ENCODE measurements at places on chromosomes 13 and 19.

GRCh38 chr13:112648101-112648500, 41.7 kb upstream of the ATP11A start:
- no peak for DNase-seq

DNA sequence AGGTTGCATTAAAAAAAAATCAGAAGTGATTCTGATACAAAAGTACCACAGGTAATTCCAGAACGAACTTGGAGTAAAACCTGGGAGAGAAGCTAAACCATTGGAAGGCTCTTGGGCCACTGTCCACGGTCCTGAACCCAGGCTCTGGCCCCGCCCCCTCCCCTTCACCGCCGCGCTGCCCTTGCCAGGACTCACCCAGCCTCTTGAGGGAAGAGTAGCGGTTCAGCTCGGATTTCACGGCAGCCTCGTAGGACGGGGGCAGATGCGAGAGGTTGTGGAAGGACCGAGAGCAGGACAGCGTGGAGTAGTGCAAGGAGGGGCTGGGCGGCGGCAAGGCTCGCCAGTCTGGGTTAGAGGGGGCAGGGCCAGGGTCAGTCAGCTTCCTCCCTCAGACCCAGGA, 5.7 kb downstream of the SHISA7 start:
- no peak for DNase-seq

DNA sequence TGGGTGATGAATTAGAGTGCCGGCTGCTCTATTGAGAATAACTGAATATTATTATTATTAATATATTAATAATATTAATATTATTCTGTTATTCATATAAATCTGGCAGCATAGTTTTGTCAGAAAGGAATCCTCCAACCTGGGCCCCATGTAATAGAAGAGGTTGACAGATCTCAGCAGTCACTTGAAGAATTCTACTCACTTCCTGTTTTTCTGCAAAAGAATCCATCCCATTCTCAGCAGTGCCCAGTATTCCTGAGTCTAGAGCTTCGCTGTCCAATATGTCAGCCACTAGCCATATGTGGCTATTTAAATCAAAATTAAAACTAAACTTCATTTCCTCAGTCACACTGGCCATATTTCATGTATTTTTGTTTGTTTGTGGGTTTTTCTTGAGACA, 72.4 kb upstream of the USPL1 start:
- no peak for DNase-seq

GRCh38 chr13:106540613-106541012, 5.2 kb upstream of the EFNB2 start:
- DNase-seq, result no peak

DNA sequence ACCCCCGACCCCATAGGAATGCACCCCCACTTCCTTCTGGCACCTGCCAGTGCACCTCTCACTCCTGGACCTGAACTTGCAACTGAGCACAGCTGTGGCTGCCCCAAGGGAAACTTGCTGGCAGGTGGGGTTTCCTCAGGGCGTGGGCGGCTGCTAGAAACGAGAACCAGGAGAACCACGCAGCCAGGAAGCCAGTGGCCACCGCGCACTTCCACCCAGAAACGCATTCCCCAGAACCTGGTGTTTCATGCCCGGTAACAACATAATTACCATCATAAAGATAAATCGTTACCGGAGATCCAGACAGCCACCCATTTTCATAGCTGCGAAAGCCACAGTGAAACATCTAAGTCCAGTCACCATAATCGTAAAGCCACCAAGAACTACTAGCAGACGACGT, 75.2 kb upstream of the C13orf46 start:
- DNase-seq, result no peak

- no peak for DNase-seq
These were observed 613.2 kb upstream of the KLF12 start for GRCh38 chr13:74747186-74747955.

- DNase-seq, result no peak
These were observed 32.5 kb downstream of the SPTBN4 start for GRCh38 chr19:40499320-40499719.

DNA sequence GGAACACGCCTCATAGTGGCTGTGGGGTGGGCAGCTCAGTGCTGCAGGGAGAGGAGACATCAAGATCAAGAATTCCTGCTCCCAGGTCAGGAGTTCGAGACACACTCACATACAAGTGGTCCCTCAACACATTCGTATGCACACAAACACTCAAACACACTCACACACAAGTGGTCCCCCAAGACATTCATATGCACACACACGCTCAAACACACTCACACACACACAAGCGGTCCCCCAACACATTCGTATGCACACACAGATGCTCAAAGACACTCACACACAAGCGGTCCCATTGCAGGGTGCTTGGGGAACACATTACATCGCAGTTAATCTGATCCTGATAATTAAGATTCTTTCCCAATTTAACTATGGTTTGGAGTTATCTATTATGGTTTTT, 28.2 kb downstream of the FCGBP start:
- DNase-seq, result no peak

DNA sequence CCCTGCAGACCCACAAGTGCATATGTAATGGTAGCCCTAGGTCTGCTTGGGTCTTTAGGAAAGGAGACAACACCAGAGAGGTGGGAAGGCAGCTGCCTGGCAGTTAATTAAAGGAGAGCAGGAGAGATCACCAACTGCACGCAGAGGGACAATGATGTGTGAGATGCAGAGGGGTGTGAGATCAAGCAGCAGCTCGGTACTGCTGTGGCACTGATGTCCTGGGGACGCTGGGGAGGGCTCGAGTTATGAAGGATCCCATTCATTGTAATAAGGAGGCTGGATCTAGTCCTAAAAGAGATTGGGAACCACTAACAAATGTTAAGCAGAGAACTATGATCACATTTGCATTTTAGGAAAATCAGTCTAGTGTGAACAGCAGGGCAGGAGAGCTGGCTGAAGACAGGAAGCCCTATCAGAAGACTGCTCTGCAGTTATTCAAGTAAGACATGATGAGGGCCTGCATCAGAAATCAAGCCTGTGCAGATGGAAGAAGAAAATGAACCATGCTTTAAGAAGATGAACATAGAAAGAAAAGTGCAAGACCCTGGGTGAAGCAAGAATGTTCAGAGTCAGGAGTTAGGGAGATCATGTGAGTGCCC, 80.4 kb downstream of the DLEU7 start:
- no peak for DNase-seq

DNA sequence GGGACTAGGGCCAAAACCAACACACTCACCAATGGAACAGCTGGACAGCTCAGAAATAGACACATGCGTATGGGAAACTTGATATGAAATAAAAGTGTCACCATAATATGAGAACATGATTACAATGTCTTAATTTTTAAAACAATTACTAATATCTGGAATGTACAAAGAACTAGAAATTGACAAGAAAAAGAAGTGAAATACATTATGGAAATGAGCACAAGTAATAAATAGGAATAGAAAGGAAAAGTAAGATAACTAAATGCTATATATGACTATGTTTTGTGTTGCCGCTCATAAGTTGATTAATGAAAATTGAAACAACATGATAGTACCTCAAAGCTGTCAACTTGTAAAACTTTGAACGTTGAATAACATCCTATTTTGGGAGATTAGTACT, 801.1 kb downstream of the SLITRK5 start:
- no peak for DNase-seq

- no peak for DNase-seq
These were observed 1.4 kb downstream of the PSMD8 start for GRCh38 chr19:38375748-38376147.

DNA sequence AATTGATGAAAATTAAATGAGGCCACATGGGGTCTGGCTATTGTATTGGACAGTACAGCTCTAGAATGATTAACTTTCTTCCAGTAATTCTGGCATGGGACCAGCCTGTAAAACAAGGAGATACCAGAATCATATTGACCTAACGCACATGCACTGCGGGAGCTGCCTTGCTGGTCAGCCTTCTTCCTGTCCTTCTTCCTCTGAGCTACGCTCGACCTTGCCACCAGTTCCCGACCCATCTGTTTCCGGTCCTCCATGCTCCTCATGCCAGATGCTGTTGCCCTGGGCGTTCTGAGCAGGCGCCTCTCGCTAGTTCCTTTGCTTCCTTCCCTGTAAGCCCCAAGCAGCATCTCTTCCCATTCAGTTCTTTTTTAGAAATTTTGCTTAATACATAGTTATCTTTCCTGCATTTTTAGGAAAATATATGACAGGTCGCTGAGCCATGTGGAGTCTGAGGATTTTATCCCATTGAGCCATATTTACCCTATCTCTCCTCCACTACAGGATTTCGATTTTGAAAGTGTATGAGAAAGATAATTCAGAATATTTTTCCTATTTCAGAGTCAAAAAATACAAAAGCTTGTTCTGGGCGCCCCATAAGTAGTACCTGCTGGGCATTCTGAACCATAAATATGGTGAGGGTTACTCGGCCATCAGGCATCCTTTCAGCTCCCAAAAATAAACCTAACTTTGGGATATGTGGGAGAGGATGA, 38.6 kb downstream of the TNFRSF19 start:
- no peak for DNase-seq

DNA sequence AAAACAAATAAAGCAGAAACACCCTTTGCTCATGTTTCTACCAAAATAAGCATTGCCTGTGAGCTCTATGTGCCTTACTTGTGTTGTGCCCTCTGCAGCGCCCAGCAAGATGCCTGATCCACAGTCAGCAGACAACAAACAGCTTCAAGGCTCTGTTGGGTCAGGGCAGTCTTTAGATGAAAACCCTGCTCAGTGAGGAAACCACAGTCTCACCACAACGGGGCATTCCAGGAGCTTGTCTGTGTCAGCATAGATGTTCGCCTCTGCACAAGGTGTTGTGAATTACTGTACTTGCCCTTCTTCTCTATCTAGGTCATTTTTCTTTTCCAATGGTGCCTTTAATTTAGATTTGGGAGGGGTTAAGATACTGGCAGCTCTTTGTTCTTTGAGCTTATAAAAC, 251.9 kb downstream of the COL4A1 start:
- DNase-seq, result no peak

DNA sequence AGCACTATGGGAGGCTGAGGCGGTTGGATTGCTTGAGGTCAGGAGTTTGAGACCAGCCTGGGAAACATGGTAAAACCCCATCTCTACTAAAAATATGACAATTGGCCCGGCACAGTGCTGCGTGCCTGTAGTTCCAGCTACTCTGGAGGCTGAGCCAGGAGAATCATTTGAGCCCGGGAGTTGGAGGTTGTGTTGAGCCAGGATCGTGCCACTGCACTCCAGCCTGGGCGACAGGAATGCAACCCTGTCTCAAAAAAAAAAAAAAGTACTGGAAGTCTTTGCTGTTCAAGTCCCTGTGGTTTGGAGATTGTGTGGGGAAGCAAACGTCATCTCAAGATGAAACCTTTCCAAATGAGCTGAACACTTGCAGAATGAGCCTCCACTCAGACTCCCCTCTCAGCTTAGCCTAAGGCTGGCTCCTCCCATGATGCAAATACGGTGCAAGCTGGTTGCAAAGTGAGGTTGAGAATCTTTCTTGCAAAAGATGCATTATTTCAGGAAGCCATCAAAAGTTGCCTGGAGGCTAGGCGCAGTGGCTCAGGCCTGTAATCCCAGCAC, 46.2 kb downstream of the MYO9B start:
- DNase-seq, result peak; percentile 28

- DNase-seq, result no peak
These were observed 48.5 kb downstream of the TDRD12 start for GRCh38 chr19:32767951-32768679.

DNA sequence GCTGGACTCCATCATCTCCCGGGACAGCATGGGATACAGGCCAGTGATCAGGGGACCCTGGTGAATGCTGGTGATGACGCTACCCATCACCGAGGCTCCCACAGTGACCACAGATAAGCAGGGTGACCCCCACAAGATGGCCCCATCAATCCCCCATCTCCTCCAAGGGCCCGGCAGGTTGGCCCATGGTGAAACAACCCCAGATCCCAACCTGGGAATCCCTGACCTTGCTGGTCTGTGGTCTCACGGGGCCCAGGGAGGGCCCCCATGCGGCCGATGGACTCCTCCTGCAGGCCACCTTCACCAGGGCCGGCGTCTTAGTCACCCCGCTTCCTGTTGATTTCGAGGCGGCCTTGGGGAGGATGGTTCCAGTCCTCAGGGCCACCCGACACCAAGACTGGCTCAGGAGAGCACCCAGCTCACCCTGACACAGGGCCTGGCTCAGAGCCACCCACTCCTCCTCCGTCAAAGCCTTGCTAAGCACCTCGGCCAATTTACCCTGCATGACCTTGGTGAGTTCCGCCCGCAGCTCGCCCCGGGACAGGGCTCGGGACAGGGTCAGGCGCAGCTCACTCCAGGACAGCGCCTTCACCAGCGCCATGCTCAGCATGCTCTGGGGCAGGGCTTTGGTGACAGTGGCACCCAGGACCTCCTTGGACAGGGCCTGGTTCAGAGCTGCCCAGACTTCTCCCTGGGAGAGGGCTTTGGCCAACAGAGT, 10.0 kb downstream of the IQCN start:
- DNase-seq, result no peak

- DNase-seq, result no peak
These were observed 8.3 kb upstream of the ZNF14 start for GRCh38 chr19:19741184-19741583.

DNA sequence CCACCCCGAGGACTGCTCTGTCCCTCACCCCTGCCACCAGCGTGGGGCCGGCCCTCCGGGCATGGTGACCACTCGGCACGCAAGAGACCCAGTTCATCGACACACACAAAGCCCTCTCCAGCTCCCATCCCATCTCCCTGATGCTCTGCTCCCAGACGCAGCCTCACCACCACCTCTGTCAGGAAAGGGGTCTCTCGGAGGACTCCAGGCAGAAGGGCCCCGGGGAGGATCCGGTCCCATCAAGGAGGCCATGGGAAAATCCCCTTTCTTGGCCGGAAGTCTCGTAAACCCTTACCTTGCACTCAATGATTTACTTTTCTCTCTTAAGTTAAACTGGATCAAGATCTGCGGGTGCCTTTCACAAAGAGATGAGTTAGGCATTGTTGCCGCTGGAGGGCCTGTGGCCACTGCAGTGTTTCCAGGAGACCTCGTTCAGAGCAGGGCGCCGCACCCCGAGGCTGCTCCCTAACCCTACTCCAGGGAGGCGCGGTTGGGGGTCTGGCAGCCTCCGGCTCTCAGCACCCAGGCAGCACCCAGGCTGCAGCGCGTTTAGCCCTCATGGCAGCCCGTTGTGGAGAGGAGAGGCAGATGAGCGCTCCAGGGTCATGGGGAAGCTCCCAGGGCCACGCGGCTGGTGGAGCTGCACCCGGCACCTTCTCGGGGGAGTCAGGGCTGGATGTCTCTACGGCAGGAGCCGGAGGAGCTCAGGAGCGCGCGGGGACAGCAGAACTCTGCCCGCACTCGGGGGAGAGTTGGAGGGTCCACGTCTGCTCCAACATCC, 31.0 kb downstream of the C2CD4C start:
- no peak for DNase-seq

GRCh38 chr19:13887517-13887916, 10.6 kb downstream of the NANOS3 start:
- DNase-seq, result no peak

GRCh38 chr13:89891416-89891815, 1456.1 kb upstream of the MIR17HG start:
- no peak for DNase-seq

DNA sequence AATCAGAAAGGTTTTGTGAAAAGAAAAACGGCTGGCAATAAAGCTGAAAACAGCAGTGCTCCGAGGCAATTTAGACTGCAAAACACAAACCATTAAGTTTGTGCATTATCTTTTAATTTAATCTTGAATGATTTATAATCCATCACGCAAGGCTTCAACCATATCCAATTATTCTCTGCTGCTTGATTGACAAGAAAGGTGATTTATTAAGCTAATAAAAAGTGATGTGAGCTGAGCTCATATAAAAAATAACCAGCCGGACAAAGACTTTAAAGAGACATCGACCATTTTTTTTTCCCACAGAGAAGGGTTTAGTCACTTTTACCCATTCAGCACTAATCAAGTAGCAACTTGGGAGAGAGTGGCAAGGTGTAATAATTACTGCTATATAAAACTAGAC, 33.6 kb downstream of the TSHZ3 start:
- DNase-seq, result no peak

- no peak for DNase-seq
These were observed 23.7 kb downstream of the TPP2 start for GRCh38 chr13:102620516-102620915.

All from thoracic aorta (tissue), 2 donors.